Amniotic epithelial cell (primary cell): ENCODE measurements at places on chromosomes 11 and 22.

GRCh38 chr22:50270666-50271394, 650 bp upstream of the MAPK11 start:
- peak; percentile 64 for DNase-seq

DNA sequence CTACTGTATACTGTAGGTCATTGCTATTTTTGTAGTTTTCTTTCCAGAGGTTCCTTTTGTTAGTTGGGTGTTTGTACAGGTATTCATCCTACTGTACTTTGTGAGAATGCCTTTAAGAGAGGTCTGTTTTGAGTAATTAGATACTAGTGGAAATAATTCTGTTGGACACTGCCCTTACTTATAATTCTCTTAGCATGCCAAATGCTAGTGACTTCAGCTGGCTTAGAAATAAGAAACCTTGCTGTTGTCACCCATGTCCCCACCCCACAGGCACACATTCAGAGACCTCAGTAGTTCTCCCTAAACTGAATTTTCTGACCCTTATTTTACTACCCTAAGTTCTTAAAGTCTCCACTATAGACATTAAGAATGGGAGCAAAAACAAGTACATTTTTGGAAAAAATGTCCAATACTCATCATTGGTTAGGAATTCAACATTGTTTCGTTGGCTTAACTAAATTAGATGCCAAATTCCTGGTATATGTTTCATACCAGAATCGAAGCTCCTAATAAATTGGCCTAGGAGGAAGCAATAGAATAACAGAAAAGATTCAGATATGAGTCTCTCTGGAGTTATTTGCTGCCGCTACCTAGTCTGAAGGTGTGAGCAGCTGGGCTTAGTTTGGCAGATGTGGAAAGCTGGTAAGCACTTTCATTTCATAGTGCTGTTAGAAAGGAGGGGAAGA, 28.4 kb downstream of the ZNF143 start:
- DNase-seq: peak; percentile 8

- no peak for DNase-seq
Measured at GRCh38 chr11:9320047-9320446, 5.7 kb upstream of the TMEM41B start.

- no peak for DNase-seq
Measured at GRCh38 chr22:31055117-31055634, 25.9 kb upstream of the SMTN start.

- DNase-seq: no peak
Measured at GRCh38 chr22:36184433-36185025, 17.1 kb downstream of the APOL4 start.

- no peak for DNase-seq
Measured at GRCh38 chr11:93715797-93716396, 25.4 kb downstream of the TAF1D start.

DNA sequence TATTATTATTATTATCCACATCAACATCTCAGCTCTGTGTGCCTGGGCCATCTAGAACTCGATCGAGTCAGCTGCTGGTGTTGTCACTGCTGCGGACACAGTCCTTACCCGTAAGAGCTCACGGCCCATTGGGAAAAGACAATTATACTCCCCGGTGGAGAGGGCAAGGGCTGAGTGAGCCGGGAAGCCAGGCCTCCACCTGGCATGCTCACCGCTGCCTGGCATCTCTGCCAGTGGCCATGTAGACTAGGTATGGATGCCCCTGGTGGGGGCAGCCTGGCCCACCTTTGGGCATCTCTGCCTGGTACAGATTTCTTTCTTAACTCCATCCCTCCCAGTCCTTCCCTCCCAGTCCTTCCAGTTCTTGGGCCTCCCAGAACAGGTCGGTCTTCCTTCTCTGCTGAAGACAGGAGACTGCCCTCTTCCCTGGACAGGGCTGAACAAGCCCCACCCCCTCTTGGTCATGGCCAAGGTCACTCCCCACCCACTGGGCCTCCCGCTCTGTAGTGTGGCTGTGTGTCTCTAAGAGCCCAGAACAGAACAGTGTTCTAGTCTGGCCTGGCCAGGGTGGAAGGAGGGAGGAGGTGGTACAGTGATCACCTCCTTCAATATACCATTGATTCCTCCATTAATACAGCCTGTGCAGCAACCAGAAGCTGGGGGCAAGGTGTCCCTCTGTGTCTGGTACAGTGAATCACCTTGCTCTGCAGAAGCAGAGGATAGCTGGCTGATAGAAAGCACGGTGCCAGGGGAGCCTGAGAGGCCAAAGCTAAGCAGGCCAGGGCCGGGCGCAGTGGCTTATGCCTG, 57.7 kb downstream of the FLRT1 start:
- DNase-seq: peak; percentile 22

DNA sequence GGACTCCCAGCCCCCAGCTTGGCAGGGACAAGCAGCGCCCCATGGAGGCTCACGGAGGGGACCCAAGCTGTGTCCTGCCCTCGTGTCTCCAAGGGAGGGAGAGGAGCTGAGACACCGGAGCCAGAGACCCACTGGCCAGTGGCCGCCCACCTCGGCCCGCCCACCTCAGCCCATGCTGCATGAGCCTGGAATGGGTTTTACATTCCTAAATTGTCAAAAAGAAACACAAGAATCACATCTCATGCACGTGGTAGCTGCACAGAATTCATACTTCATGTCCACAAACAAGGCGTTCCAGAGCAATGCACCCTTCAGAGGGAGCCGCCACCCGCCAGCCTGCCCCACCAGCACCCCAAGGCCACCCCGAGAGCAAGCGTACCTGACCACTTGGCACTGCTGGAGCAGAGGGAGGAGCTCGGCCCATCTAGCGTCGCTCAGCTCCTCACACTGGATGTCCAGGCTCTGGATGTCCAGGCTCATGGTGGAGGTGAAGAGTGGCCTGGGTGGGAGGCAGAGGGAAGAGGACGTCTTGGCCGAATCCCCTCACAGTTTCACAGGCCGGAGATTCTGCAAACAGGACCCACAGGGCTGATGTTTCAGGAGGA, 5.3 kb downstream of the RNH1 start:
- no peak for DNase-seq

DNA sequence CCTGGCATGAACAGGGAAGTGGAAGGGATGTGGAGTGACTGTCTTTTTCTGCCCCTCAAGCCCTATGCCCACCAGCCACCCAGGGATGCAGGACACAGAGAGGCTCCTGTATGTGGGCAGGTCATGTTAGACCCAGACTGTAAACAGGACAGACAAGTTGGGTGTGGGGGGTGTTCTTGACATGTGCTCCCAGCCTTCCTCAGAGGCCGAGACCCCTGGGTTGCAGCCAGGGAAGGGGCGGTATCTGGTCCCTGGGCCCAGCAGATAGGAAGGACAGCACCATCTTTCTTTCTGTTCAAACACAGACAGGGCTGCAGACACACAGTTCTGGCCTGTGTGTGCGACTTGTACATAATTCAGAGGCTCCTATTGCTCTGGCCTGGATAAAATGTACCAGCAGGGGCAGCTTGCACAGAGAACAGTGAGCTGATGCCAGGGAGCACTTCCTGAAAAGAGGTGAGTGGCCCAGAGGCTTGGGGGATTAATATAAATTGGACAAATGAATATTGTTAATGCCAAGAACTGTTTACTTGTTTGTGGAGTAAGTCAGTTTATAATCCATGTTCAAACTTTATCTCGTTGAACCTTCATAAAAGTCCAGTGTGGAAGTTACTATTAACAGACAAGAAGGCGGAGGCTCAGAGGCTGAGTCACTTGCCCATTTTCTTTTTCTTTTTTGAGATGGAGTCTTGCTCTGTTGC, 16.6 kb downstream of the GDPD5 start:
- no peak for DNase-seq

DNA sequence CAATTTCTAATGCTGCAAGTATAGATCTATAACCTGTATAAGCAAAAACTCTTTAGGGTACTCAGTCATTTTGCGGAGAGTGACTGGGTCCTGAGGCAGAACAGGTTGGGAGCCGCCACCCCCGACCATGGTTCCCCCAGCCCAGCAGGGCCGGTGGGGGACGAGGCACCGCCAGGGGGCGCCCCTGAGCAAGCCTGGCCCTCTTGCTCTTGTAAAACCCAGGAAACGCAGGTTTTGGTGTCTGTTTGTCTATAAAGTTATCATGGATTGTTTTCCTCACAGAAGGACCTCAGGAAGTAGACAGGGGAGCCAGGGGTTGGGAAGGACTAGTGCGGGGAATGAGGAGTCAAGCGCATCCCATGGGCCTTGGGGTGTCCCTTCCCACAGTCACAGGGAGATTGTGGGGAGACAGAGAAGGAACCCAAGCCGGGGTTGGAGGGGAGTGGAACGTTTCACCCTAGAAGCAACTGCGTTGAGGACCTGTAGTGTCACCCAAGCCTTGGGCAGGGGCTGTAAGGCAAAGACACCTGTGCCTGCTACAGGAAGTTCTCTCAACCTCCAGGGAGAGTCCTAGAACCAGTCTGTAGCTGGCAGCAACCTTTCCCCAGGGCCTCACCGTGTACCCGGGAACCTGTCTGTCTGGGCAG, 26.4 kb downstream of the KCTD17 start:
- DNase-seq: peak; percentile 34

DNA sequence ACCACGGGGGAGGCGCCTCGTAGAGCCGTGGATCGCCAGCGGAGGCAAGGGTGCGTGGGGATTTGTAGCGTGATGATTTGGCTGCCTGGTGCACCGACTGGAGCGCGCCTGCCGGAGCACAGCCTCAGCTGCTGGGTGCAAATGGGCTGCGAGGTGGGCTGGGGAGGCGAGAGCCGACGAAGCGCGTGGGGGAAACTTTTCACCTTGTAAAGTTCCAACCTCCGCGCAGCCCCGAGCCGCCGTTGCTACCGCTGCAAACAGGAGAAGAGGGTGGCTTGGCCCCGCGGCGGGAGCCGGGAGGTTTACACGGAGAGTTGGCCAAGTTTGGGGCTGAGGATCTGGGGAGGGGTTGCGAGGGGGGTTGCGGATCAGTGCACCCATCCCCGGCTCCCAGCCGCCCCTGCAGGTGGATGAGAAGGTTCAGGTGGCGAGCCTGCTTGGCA, 528 bp downstream of the FAT3 start:
- no peak for DNase-seq

DNA sequence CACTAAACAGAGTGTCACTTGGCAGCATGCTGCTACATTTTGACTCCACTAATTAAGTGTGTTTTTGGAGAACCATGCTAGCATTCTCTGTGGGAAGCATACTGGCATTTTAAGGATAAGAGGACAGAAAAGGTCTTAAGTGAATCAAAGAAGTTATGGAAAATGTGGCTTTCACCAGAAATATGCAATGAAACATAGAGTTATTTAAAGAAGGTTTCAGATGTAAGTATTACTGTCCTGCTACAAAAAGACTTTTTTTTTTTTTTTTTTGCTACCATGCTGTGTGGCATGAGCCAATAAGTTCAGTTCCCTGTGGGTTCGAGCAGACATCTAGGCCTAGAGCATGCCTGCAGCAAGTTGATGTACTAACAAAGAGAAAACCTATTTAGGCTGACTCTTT, 187.6 kb downstream of the MSANTD4 start:
- DNase-seq: no peak

- no peak for DNase-seq
Measured at GRCh38 chr11:56887940-56888339, 100.8 kb upstream of the OR5AK2 start.

DNA sequence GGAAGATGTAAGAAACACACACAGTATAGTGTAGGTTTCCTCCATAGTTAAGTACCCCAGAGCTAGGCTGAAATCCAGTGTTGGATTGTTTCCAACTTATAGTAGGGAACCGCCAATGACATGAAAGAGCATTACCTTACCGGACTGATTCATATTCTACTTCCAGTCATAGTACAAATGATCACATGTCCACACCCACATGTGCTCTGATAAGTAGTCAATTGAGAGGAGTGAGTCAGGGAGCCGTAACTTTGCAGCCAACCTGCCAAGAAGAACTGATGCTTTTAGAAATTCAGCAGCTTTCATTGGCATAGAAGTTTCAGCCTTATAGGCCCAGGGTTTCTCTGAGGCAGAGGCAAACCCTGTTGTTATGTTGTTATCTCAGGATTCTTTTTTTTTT, 240.6 kb downstream of the ETS1 start:
- DNase-seq: peak; percentile 59

DNA sequence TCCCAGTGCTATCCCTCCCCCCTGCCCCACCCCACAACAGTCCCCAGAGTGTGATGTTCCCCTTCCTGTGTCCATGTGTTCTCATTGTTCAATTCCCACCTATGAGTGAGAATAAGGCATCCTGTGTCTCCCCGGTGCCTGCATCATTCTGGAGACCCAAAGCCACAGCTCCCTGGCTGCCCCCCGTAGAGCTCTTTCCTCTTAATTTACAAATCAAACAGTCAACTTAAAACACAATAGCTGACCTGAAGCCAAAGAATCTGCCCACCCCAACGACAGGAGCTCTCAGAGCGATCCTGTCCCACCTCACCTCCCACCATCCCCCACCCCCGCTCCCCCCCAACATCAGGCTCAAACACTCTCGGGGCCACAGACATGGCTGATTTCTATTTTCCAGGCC, 558.3 kb downstream of the BRD1 start:
- DNase-seq: no peak
